ENCODE measurements at places on chromosomes 2 and 18.
A peak's percentile ranks its signal among the peaks of the same experiment; 100 is the strongest.

GRCh38 chr2:224025874-224026273 lies 13.2 kb downstream of the SERPINE2 start:
- peak; percentile 35 for DNase-seq

DNA sequence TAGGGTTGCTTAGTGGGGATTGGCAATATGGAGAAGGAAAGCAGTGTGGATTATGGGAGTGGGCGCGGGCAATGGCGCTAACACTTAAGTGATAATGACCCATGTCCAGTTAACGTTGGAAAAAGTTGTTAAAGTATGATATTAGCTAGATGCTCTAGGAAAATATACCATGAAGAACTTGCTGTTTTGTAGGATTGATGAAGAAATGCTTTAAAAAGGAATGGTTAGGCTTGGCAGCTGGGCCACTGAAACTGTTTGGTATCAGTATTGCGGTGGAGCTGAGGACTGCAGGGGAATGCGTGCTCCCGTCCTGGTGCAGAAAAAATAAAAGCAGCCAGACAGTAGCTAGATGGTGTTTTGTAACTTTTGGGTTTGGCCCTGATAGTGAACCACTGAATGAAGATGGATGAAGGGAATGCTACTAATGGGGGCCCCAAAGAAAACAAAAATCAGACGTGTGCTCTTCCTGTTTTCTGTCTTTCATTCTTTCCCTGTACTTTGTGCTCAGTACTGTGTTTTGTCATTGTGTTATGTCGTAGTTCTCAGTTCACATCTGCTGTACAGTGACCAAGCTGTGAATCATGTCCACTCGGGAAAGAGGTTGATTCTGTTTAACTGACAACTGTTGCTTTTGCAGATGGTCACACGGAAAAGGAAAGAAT lies 999 bp downstream of the INSIG2 start:
- DNase-seq = no peak

DNA sequence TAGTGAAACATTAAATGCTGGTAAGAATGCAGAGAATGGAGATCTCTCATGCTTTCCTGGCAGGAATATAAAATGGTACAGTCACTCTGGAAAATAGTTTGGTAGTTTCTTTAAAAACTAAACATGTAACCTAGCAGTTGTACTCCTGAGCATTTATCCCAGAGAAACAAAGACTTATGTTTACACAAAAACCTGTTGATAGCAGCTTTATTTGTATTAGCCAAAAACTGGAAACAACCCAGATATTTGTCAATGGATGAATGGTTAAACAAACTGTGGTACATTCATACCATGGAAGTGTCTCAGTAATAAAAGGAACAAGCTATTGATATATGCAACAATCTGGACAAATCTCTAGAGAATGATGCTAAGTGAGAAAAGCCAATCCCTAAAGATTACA lies 81.7 kb upstream of the CTAGE1 start:
- DNase-seq = no peak

DNA sequence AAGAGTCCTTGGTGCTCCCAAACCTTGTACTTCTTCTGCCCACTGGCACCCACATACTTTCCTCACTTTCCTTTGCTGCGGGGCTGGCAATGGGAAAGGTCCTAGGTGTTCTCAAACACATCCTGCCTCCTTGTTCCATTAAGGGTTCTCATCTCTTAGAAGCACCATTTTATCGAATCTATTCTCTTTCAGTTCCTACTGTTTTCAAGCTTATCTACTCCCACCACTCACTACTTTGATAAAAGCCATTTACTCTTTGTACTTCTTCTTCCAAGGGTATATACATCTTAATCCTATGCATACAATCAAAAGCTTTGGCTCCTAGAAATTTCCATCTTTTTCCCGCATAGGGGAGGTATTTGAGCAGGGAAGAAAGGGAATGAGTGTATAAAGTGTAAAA lies 77.1 kb upstream of the LRRTM1 start:
- no peak for DNase-seq

DNA sequence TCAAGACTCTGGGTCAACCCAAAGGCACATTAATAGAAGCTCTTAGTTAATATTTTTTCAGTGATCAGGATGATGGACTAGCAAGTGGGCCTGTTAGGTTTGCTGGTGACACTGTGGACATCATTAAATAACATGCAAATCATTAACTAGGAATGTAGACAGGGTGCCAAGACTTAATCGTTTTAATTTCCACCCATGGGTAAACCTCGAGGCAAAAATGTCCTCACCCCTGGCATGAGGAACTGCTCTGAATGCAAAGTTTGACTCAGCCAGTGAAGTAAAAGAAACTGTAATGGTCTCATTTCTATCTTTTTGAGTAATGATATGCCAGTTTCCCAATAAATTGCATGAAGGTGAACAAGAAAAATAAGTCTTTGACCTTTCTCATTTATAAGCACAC lies 152.6 kb upstream of the MEX3C start:
- no peak for DNase-seq

DNA sequence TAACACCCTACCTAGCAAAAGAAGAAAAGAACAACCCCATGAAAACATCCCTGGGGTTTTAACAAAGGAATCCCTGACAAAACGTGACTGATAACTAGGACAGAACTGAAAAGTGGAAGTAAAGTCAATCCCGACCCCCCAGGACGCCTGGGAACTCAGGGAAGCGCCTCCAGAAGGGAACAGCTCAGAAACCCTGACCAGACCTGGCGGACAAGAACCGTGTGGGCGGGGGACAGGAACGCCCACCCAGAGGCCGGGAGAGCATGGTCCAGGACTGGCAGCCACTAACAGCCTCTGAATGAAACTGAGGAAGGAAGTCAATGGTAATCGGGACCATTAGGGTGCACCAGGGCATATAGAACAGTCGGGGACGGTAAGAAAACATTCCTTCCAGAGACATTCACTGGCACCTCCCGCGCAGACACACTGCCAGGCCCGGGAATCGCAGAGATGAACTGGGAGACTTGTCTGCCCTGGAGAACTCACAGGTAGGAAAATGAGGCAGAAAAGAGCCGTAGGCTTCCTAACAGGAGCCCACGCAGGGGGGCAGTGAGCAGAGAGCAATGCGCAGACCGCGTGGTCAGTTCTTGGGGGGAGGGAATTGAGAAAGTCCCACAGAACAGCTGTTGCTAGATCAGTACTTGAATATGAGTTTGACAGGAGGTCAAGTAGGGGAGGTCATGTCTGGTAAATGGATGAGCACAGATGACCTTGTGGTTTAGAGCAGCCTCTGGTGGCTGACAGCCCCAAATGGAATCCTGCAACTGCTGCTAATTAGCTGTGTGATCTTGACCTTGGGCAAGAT lies 1.3 kb upstream of the TBC1D8 start:
- no peak for DNase-seq

- DNase-seq = no peak
These were observed 103.5 kb upstream of the MAP3K20 start for GRCh38 chr2:172972005-172972619.

DNA sequence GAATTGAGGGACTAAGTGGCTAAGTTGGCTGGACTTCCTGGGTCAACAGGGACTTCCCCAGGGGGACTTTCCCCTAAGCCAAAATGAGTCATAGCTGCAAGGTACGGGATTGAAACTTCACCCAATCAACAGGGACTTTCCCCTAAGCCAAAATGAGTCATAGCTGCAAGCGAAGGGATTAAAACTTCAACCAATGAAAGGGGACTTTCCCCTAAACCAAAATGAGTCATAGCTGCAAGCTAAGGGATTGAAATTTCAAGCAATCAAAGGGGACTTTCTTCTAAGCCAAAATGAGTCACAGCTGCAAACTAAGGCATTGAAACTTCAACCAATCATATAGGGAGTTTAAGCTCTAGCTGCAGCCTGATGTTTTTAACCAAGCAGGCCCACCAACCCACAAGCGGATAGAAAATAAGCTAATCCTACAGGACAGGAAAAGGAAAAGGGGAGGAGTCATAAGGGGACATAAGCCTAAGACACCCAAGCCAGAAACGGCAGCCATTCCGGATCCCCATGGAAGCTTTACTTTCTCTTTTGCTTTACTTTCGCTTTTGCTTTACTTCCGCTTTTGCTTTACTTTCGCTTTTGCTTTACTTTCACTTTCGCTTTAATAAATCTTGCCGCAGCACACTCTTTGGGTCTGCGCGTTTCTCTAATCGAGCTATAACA lies 1375.4 kb upstream of the CELF4 start:
- peak; percentile 21 for DNase-seq

DNA sequence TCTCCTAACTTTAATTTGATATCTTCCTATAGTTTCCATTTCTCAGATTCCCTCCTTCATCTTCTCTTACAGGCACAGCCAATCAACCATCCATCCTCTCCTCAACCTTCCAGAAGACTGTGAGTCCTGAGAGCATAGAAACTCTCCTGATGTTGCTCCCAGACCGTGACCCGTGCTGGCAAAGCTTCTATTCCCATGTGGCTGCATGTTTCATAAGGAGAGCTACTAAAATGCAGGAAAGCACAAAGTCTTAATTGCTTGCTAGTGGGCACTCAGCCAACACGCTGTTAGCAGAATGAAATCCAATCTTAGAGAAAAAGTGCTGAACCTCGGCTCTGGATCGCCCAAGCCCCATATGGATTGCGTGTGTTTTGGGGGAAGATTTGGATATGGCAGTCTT lies 1244.7 kb upstream of the ZEB2 start:
- DNase-seq = no peak

GRCh38 chr18:25136416-25137196 lies 215.4 kb downstream of the ZNF521 start:
- DNase-seq = no peak

GRCh38 chr2:497770-498492 lies 179.3 kb downstream of the TMEM18 start:
- no peak for DNase-seq

DNA sequence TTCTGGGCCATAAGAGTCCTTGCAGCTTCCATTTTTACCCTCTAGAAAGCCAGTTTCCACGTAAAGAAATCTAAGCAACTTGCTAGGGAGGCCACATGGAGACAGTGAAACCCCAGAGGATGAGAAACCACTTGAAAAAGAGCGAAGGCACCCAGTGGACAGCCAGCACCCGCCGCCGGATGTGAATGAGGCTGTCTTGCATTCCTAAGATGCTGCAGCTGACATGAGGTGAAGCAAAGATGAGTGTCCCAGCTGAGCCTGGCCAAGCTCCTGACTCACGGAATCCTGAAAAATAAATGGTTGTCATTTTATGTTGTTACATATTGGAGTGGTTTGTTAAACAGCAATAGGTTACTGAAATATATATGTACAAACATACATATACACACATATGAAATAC lies 65.9 kb upstream of the STPG4 start:
- DNase-seq = no peak

GRCh38 chr18:76219023-76219422 lies 276.0 kb downstream of the ZNF516 start:
- no peak for DNase-seq

GRCh38 chr2:212619954-212620353 lies 81.4 kb upstream of the ERBB4 start:
- no peak for DNase-seq

DNA sequence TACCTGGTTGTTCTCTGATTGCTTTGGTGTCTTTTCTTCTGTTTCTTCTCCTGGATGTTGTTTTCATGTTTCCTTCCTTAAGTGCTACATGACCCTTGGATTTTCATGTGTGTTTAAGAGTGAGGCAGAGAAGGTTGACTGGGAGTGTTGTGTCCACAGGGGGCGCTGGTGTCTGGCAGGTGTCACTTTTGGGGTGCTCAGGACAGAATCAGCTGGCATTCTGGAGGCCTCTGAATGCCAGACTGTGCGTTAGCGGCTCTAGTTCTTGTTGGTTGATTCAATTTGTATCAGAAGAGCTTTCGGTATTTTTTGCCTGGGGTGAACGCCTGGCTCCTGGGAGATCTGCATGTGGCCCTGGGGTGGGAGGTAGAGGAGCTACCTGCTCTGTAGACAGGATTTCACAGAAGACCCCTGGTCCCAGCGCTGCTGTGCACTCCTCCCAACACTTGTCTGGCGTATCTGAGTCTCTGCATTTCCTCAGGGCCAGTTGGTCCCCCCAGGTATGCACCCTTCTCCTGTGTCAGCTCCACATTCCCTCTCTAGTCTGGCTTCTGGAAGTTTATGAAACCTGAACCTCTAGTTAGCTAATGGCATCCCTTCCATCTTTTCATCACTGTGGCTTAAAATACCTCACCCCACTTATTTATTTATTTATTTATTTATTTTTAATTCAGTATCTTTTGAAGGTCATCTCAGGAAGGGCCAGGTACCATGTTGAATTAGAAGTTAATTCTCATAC lies 1.1 kb downstream of the GREB1 start:
- DNase-seq = no peak

GRCh38 chr2:112643488-112643887 lies 2.3 kb upstream of the SLC20A1 start:
- no peak for DNase-seq

- no peak for DNase-seq
These were observed 8.8 kb downstream of the PRLH start for GRCh38 chr2:237574894-237575868.

DNA sequence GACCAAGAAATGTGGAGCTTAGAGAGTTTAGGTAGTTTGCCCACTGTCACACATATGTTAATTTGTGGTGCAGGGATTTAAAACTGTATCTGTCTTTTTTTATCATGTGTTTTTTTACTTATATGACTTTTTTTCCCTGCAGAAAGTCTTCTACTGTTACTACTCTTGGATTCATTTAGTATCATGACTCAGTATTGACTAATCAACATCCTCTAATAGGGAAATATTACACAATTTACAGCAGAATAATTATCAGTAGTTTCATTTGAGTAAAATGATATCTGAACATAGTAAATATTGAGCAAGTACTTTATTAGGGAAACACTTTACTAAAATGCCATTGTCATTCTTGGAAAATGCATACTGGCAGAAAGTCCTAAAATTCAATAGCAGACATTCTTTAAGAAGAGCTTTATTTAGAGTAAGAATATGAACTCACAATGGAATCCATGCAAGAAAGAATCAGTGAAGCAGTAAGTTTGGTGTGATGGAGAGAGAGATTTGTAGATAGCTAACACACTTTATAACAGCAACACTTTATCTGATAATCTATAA lies 425.9 kb upstream of the SLC8A1 start:
- DNase-seq = no peak

DNA sequence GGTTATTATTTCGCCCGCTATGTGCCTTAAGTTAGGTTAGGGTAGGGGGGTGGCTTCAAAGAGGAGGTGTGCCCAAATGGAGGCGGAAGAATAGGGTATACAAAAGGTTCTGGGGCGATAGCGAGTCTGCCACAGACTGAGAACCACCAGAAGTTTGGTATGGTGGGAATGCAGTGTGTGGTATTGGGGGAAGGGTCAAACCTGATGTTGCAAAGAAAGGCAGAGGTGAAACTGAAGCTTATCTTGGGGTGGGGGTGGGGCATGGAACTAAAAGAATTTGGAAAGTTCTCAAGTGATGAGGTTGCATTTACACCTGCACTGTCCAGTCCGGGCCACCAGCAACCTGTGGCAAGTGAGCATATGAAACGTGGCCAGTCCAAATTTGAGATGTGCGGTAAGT lies 11.8 kb upstream of the CCBE1 start:
- DNase-seq = no peak

- DNase-seq = no peak
These were observed 99.8 kb upstream of the PELI1 start for GRCh38 chr2:64244037-64244416.

GRCh38 chr2:112593736-112594135 lies 9.3 kb downstream of the CHCHD5 start:
- DNase-seq = no peak

Data from stimulated activated CD8-positive, alpha-beta memory T cell treated with anti-CD3 and anti-CD28 coated beads, Interleukin-4, amount 100 ng/mL, for 4 hours (primary cell).